ENCODE measurements at places on chromosomes 4 and X. TPM values are rescaled to one million over a fixed set of nuclear protein-coding genes. Genes with fewer than 3 reads are reported as not detected.

Gene VCX3A
- total RNA-seq = not detected

Gene HMGN5
- 14.4 TPM for total RNA-seq

Gene PDZD4
- total RNA-seq = 0.59 TPM

Gene NPFFR2
- 1.3 TPM for total RNA-seq

Gene FAT4
- 4.6 TPM for total RNA-seq

Gene LAP3
- 70.6 TPM for total RNA-seq

Gene SLC9A7
- total RNA-seq = 66.4 TPM

Gene ADH6
- 1.2 TPM for total RNA-seq

Gene RHOXF2
- total RNA-seq = not detected

Gene C4orf46
- total RNA-seq = 10.1 TPM

- no peak overlapping the region for H3K4me3 ChIP-seq
- no peak for DNase-seq
- peaks cover 33% of the 10 kb centered on the region for H3K27me3 ChIP-seq
- no peaks in the 10 kb centered on the region for H3K4me1 ChIP-seq
These were observed 93.2 kb upstream of the PRKX start for GRCh38 chrX:3806630-3807029.

- no peak for DNase-seq
- no peaks in the 10 kb centered on the region for H3K4me1 ChIP-seq
- H3K27me3 ChIP-seq = no peaks in the 10 kb centered on the region
- H3K4me3 ChIP-seq = no peak overlapping the region
- no peak overlapping the region for H3K27ac ChIP-seq
These were observed 7.9 kb downstream of the C4orf17 start for GRCh38 chr4:99518601-99519295.

- no peaks in the 10 kb centered on the region for H3K27me3 ChIP-seq
- no peak overlapping the region for H3K27ac ChIP-seq
- H3K4me3 ChIP-seq = no peak overlapping the region
- H3K36me3 ChIP-seq = no peaks in the 10 kb centered on the region
- H3K4me1 ChIP-seq = no peaks in the 10 kb centered on the region
- DNase-seq = no peak
These were observed 672.1 kb upstream of the SLIT2 start for GRCh38 chr4:19579608-19580007.

DNA sequence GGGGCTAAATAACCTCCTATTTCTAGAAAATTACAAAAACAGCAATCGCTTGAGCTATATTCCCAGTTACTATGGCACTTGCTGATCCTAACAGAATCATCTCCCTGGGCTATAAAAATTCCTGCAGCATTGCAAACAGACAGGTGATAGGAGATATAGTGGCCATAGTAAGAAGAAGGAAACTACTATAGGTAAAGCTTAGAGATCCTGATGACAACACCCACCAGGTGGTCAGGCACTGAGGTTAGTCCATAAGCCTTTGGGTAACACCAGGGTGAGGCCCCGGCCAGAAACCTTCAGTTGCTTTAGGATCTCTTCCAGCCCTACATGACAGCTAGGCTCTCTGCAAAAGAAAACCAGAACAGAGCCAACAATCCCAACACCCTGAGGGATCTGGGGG, 197.9 kb upstream of the PPP1R2C start:
- H3K27ac ChIP-seq = no peak overlapping the region
- DNase-seq = no peak
- H3K36me3 ChIP-seq = no peaks in the 10 kb centered on the region
- H3K4me3 ChIP-seq = no peak overlapping the region
- H3K27me3 ChIP-seq = no peaks in the 10 kb centered on the region

GRCh38 chrX:143694885-143695284, 25.7 kb downstream of the SPANXN2 start:
- no peak overlapping the region for H3K4me3 ChIP-seq
- no peaks in the 10 kb centered on the region for H3K4me1 ChIP-seq

GRCh38 chr4:121953860-121954259, 2.0 kb upstream of the TRPC3 start:
- H3K4me3 ChIP-seq = no peak overlapping the region
- no peak for DNase-seq
- no peaks in the 10 kb centered on the region for H3K4me1 ChIP-seq
- H3K27ac ChIP-seq = no peak overlapping the region

DNA sequence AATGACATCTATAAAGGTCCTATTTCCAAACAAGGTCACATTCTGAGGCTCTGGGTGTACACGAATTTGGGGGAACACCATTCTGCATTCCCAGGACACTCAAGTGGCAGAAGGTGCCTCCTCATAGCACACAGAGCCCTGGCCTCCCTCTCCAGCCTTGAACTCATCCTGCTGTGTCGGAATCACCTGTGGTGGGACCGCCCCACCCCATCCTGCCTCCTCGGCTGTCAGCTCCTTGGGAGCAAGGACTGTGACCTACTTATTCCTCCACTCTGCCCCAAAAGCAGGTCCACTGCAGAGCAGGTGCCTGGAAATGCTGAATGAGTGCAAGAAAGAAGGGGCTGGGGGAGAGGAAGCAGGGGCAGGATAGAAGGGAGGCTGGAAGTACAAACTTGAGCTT, 33.5 kb downstream of the HTRA3 start:
- DNase-seq = no peak
- H3K27me3 ChIP-seq = peaks cover 41% of the 10 kb centered on the region
- no peak overlapping the region for H3K4me3 ChIP-seq
- peaks cover 7% of the 10 kb centered on the region for H3K36me3 ChIP-seq
- no peaks in the 10 kb centered on the region for H3K4me1 ChIP-seq

- H3K4me3 ChIP-seq = no peak overlapping the region
- no peaks in the 10 kb centered on the region for H3K36me3 ChIP-seq
- H3K27me3 ChIP-seq = no peaks in the 10 kb centered on the region
- H3K4me1 ChIP-seq = no peaks in the 10 kb centered on the region
- no peak for DNase-seq
These were observed 144.6 kb upstream of the ARHGEF9 start for GRCh38 chrX:63929608-63930007.

DNA sequence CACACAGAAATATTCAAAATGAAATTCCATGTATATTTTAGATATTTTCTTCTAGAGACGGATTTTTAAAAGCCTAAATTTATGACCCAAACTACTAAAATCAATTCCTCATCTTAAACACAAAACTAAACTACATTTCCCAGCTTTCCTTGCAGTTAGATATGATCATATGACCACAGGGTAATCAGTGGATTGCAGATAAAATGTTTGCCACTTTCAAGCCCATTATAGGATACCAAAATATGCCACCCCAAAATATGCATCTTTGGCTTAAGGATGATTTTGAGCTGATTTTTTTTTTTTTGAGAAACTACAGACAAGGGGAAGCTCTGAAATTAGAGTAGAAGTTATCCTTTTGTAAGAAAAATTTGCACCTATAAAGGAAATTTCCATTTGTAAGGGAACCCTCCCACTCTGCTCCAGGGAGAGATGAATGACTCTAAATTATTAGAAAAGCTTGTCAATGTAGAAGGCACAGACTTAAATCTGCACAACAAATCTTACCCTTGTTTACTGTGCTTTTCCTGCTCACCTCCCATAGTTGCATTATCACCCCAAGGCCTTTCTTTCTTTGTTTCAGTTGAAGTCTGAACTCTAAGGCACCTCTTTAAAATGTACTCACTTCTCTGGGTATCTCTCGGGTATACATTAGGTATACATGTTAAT, 503.0 kb downstream of the PDHA2 start:
- no peaks in the 10 kb centered on the region for H3K27me3 ChIP-seq
- H3K27ac ChIP-seq = no peak overlapping the region
- no peaks in the 10 kb centered on the region for H3K4me1 ChIP-seq
- H3K4me3 ChIP-seq = no peak overlapping the region
- H3K36me3 ChIP-seq = no peaks in the 10 kb centered on the region

GRCh38 chrX:39820938-39821708, 276.6 kb downstream of the BCOR start:
- H3K4me3 ChIP-seq = peak overlapping the region; percentile 43
- no peaks in the 10 kb centered on the region for H3K4me1 ChIP-seq
- no peak overlapping the region for H3K27ac ChIP-seq
- DNase-seq = peak; percentile 26

GRCh38 chr4:111433441-111433840, 711.8 kb upstream of the FAM241A start:
- H3K4me3 ChIP-seq = no peak overlapping the region
- H3K4me1 ChIP-seq = peaks cover 20% of the 10 kb centered on the region
- no peaks in the 10 kb centered on the region for H3K27me3 ChIP-seq
- no peaks in the 10 kb centered on the region for H3K36me3 ChIP-seq
- DNase-seq = no peak

- H3K27me3 ChIP-seq = no peaks in the 10 kb centered on the region
- H3K4me1 ChIP-seq = peaks cover 9% of the 10 kb centered on the region
- no peak overlapping the region for H3K27ac ChIP-seq
- H3K36me3 ChIP-seq = peaks cover 55% of the 10 kb centered on the region
These were observed 170.9 kb downstream of the AFAP1 start for GRCh38 chr4:7768736-7769135.

DNA sequence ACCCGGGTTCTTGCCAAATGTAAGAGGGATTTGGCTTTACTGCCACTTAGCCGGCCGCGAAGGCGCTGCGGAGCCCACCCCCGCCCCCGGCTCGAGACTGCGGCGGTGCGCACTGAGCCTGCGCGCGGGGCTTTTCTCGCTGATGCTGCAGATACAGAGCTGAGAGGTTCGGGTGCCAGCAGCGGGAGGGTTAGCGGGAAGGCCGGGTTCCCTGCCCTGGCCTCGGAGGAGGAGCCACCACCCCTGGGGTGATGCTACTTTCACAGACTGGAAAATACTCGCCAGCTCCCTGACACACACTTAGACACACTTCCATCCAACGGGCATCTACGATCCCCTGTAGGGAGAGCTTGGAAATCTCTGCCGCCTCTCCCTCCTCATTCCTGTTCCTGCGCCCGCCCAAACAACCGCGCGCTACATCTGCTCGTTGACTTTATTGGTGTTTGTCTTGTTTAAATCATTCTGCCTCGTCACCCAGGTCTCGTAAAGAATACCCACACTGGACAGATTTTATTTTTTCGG, 2.1 kb upstream of the PCDH7 start:
- peaks cover 24% of the 10 kb centered on the region for H3K4me1 ChIP-seq
- peak overlapping the region; percentile 79 for H3K4me3 ChIP-seq
- H3K27me3 ChIP-seq = peaks cover 43% of the 10 kb centered on the region
- H3K27ac ChIP-seq = no peak overlapping the region
- H3K36me3 ChIP-seq = peaks cover 30% of the 10 kb centered on the region
- peak; percentile 6 for DNase-seq

- no peaks in the 10 kb centered on the region for H3K27me3 ChIP-seq
- no peak for DNase-seq
- H3K4me1 ChIP-seq = no peaks in the 10 kb centered on the region
These were observed 129.2 kb upstream of the PAK3 start for GRCh38 chrX:110966839-110967238.

GRCh38 chrX:140180585-140180984, 215.3 kb upstream of the CXorf66 start:
- H3K27ac ChIP-seq = no peak overlapping the region
- peaks cover 7% of the 10 kb centered on the region for H3K4me1 ChIP-seq
- no peak overlapping the region for H3K4me3 ChIP-seq
- peak; percentile 2 for DNase-seq
- no peaks in the 10 kb centered on the region for H3K27me3 ChIP-seq
- no peaks in the 10 kb centered on the region for H3K36me3 ChIP-seq

- DNase-seq = no peak
- H3K27ac ChIP-seq = no peak overlapping the region
These were observed 17.2 kb downstream of the RAB33B start for GRCh38 chr4:139470997-139471665.
